ENCODE measurements at places on chromosomes 6 and 20. TPM values are rescaled to one million over a fixed set of nuclear protein-coding genes. Genes with fewer than 3 reads are reported as not detected.
A peak's percentile ranks its signal among the peaks of the same experiment; 100 is the strongest.

GRCh38 chr20:478949-479429 lies 16.7 kb upstream of the TBC1D20 start:
- no peaks in the 10 kb centered on the region for H3K27me3 ChIP-seq
- peaks cover 47% of the 10 kb centered on the region for H3K36me3 ChIP-seq
- H3K27ac ChIP-seq: no peak overlapping the region
- no peak for DNase-seq

- H3K4me3 ChIP-seq: no peak overlapping the region
- no peak for DNase-seq
- no peak overlapping the region for H3K27ac ChIP-seq
- H3K4me1 ChIP-seq: no peaks in the 10 kb centered on the region
- no peaks in the 10 kb centered on the region for H3K27me3 ChIP-seq
Observed at GRCh38 chr6:48826901-48827701, 636.0 kb downstream of the MMUT start.

- H3K4me3 ChIP-seq: peak overlapping the region; percentile 81
- peak; percentile 24 for DNase-seq
- no peaks in the 10 kb centered on the region for H3K36me3 ChIP-seq
- peak overlapping the region; percentile 100 for H3K27ac ChIP-seq
- H3K27me3 ChIP-seq: no peaks in the 10 kb centered on the region
Observed at GRCh38 chr6:6331393-6331792, 10.9 kb upstream of the F13A1 start.

DNA sequence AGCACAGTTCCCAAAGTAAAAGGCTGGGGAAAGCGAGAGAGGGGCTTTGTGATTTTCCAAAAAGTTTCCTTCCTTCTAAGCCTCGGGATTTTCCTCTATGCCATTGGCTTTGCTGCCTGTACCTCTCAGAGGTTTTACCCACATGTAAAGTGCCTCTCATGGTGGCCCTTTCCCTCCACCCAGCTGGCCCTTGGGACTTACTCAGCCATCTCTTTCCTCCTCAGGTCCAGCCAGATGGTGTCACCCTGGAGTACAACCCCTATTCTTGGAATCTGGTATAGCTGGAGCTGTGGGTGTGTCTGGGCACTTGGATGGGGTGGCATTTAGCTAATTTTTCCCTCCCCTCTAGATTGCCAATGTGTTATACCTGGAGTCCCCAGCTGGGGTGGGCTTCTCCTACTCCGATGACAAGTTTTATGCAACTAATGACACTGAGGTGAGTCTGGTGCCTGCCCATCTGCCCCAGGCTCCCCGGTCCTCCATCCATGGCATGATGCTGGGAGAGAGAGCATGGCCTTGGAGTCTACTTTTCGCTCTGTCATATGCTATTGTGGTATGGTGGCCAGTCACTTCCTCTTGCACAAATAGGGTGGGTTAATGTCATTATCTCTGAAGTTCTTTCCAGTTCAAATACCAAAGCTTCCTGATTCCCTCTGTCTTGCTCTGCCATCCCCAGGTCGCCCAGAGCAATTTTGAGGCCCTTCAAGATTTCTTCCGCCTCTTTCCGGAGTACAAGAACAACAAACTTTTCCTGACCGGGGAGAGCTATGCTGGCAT lies 1.1 kb downstream of the CTSA start:
- H3K4me1 ChIP-seq: peaks cover 30% of the 10 kb centered on the region
- peak overlapping the region; percentile 59 for H3K27ac ChIP-seq
- DNase-seq: no peak
- no peaks in the 10 kb centered on the region for H3K27me3 ChIP-seq
- H3K4me3 ChIP-seq: peak overlapping the region; percentile 93

Gene NFKBIE
- total RNA-seq: 94.7 TPM
